ENCODE measurements at places on chromosomes 11 and 22.

DNA sequence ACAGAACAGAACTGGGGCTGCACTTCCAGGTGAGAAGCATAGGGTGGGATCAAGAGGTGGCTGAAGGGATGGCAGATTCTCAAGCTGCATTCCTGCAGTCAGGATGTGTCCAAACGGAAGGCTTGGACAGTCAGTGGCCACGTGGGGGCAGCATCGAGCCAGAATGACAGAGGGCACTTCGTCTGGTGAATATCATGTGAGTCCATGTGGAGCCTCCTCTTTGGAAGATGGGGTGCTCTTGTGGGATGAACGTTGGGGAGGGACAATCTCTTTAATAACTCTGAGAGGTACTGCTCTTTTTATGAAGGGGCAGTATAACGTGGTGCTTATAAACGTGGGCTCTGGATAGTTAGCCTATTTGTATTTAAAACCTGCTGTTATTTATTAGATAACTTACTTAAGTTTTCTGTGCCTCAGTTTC lies 154.9 kb upstream of the NAV2 start:
- DNase-seq: peak; percentile 28

- DNase-seq: no peak
These were observed 144.7 kb upstream of the LMO1 start for GRCh38 chr11:8408151-8408941.

DNA sequence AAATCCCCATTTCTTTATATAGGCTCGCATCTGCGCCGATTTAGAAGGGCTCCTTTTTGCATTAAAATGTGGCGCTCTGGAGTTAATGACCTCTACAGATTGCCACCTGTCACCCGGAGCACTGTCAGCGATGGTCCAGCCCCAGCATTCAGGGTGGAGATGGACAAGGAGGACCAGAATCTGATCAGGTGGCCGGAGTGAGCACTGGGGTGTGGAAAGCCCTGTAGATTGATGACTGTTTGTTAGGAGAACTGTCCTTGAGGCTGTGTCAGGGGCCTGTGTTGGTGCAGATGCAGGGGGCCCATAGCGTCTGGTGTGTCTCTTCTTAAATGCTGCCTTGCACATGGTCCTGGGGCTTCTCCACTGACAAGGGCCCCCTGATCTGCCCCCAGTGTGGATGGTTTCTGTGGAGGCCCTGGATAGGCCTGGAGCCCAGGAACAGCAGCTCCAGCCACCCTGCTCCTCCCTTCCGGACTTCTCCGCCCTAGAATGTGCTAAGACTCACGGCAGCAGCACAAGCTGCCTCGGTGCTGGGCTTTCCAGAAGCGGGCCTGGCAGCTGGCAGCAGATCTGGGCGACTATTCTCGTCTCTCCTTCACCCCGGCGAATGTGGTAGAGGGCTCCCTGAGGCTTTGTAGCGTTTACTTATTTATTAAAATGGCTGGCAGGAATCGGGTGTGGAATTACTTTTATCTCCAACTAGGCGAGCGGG lies 1333.3 kb downstream of the BRD1 start:
- DNase-seq: no peak

- DNase-seq: no peak
These were observed 6.2 kb downstream of the PTPN5 start for GRCh38 chr11:18785411-18785810.

DNA sequence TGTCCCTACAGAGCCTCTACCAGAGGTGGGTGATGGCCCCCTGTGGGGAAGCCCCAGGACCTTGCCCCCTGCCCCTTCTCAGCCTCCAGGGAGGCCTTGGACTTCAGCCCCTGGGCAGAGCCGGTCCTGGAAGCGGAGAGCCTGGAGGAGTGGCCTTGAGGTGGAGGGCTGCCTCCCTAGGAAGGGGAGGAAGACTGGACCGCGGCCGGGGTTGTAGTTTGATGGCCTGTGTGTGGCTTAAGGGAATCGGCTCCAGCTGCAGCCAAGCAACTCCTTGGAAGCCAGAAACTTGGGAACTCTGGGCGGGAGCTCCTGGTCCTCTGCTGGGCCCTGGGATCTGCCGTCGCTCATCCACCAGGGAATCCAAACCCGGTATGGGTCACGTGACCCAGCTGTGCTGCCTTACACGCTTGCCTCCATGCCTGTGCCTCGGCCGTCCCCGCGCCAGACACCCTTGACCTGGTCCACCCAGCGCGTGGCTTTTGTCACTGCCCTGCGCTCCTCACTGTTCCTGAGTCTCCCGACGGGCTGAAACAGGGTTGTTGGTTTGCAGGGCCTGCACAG lies 23.5 kb upstream of the ARHGAP8 start:
- no peak for DNase-seq

DNA sequence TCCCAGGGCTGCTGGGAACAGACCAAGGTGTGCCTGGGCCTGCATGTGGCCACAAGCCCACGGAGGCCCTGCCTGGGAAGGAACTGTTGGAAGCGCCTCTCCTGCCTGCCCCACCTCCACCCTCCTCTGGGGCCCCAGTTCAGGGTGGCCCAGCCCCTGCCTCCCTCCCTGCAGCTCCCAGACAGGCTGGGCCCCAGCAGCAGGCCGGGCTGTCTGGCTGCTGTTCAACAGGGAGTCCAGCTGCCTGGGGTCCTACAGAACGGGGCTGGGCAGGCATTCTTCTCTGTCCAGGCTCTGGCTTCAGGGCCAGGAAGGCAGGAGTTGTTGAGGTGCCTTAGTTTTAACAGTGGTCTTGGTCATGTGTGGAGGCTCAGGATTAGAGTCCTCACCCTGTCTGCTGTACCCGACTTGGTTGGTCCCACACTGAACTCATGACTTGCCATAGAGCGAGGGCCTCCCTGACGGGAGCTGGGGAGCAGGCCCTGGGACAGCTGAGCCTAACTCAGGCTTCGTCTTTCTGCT lies 11.8 kb downstream of the PRDM11 start:
- DNase-seq: no peak

- no peak for DNase-seq
These were observed 61.3 kb upstream of the WNT11 start for GRCh38 chr11:76267556-76267955.

DNA sequence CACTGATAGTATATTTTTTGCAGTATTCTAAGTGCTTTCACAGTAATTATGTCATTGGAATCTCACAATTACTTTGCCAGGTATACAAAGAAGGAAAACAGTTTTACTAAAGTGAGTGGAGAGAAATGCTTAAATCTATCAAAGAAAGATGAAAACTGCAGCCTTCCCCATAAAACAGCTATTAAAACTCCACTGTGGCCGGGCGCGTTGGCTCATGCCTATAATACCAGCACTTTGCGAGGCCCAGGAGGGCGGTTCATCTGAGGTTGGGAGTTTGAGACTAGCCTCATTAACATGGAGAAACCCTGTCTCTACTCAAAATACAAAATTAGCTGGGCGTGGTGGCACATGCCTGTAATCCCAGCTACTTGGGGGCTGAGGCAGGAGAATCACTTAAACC lies 19.1 kb downstream of the OR51E1 start:
- no peak for DNase-seq

DNA sequence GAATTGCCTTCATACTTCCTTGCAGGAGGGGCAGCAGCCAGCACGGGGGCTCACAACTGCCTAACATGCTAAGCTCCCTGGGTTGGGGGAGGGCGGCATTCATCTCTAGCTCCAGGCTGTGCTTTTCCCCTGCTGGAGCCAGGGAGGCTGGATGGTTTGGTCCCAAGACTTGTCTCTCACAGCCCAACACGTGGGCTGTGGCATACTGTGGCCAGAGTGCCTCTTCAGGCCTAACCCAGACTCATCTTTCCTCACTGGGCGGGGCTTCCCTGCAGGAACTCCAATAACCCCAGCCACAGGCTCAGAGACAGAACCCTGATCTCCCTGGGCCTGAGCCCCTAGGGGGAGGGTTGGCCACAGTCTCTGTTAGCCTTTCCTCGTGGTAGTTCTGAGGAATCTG lies 121.9 kb upstream of the PLET1 start:
- DNase-seq: no peak

DNA sequence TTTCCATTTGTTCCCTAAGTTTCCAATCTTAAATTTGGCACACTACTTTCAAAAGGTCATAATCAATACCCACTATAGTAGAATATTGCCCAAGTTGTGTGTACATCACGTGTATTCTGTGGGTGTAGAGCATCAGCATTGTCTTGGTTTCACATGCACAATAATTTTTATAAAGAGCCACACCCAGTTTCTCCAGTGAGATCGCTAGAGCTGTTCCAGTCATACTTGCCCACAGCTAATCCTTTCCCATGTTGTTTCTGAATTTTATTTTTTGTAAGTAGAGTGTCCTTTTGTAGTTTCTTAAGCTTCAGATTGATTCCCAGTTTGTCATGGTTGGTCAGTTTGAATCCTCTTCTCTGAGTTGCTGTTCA lies 13.7 kb downstream of the FAM118B start:
- DNase-seq: no peak

DNA sequence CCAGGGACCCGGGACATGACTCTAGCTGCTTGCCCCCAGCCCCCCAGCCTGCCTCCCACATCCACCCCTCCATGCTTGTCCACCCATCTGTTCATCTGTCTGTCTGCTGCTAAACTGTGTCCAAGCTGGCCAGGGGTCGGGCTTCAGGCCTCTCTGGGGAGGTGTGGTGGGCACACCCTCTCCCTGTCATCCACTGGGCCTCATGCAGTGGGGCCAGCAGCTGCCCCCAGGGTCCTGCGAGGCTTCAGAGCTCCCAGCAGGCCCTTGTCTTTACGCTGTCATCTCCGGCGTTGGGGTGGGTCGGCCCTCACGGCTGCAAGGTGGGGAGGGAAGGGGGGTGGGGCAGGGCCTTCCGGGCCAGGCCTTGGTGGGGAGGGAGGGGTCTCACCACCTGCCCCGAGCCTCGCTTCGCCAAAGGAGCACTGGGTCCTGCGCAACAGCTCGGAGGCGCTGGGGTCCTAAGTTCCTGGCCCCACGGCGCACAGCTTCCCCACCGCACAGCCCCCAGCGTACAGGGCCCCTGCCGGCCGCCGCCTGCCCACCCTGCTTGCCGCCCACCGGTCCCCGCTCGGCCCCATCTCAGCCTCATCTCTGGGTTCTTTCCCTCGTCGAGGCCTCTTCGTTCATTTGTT lies 26.7 kb downstream of the MOB2 start:
- DNase-seq: no peak

GRCh38 chr22:31199187-31199586 lies 12.9 kb upstream of the LIMK2 start:
- no peak for DNase-seq

- no peak for DNase-seq
These were observed 823.6 kb downstream of the TBC1D22A start for GRCh38 chr22:47586038-47586437.

- DNase-seq: no peak
These were observed 4.9 kb downstream of the RGL4 start for GRCh38 chr22:23695571-23696325.

DNA sequence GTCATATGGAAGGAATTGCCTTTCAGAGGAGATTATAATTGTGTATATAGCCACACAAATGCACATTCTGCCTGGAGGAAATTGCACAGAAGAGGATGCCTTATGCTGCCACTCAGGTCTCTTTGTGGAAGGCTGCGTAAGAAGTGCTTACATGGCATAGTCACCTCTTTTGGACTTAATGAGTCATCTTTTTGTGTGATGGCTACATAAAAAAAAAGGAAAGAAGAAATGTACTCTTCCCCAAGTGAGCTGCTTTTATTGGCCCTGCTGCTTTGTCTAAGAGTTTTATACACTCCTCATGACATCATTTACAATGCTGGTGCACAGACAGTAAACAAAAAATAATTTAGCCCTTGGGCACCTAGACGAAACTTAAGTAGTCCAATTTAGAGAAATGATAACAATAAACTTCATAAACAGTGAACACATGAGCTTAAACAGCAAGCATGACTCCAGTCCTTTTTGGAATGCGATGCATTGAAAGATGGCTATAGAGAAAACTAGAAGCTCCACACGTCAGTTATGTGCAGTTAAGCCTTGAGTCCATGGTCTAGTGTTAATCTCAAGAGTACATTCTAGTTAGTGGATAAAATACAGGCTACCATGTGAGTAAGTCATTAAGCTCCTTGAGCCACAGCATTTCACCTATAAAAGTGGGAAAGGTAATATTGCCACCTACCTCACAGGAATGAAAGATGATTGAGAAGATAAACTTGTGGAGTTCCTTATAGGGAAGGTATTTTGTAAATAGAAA lies 12.0 kb downstream of the CSTPP1 start:
- DNase-seq: no peak

DNA sequence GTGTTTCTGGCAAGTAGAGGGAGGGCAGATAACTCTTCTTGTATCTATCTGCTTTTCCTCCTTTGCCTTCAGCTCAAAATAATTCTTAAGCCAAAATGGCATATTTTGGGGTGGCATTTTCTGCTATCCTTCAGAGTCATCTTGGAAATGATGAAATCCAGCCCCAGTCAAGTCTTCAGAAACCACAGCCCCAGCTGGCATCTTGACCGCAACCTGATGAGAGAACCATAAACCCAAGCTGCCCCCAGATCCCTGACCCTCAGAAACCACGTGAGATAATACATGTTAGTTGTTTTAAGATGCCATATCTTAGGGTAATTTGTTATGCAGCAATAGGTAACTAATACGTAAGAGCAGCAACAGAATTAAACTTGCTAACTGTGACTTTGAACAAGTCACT lies 15.1 kb upstream of the PAMR1 start:
- DNase-seq: no peak

GRCh38 chr11:118167253-118167652 lies 9.2 kb downstream of the SCN2B start:
- no peak for DNase-seq

- no peak for DNase-seq
These were observed 56.2 kb downstream of the BCL2L13 start for GRCh38 chr22:17694752-17695151.
